ENCODE measurements at places on chromosomes 7 and 10.

- H3K27me3 ChIP-seq: no peaks in the 10 kb centered on the region
- no peaks in the 10 kb centered on the region for H3K36me3 ChIP-seq
- H3K27ac ChIP-seq: no peak overlapping the region
- no peak for DNase-seq
Measured at GRCh38 chr10:101189461-101190401, 39.5 kb downstream of the LBX1 start.

DNA sequence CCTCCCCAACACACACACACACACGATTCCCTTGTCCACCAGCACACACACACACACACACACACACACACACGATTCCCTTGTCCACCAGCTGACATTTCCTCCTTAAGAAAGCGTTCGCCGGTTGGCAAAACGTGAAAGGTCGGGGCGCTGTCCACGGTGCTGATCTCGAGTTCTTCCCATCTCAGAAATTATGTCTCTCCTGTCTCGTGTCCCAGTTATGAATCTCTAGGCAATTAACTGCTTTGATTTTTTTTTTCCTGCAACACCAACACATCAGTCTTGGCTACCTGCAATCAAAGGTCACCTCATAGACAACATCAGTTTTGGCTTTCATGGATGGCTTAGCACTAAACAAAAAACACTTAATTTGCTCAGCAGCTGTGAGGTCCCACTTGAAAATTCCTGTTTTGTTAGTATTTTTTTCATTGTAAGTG lies 1.9 kb downstream of the INA start:
- H3K4me1 ChIP-seq: no peaks in the 10 kb centered on the region
- H3K27me3 ChIP-seq: no peaks in the 10 kb centered on the region
- H3K27ac ChIP-seq: no peak overlapping the region

DNA sequence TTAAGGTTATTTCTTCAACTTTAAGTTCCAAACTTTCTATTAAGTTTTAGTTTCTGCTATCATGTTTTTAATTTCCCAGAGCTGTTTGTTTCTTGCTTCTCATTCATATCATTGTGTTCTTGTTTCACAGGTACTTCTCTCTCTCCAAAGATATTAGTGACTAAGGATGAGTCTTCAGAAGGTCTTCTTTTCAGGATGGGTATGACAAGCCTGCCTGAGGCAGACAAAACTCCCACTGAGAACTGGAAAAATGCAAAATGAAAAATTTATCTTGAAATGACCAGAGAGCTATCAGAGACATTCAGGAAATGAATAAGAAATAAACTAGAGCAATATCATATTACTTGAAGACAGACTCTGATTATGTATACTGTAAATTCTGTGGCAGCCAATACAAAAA lies 110.8 kb upstream of the EGFR start:
- H3K4me1 ChIP-seq: no peaks in the 10 kb centered on the region
- no peaks in the 10 kb centered on the region for H3K27me3 ChIP-seq
- no peak overlapping the region for H3K27ac ChIP-seq
- no peaks in the 10 kb centered on the region for H3K36me3 ChIP-seq
- H3K4me3 ChIP-seq: no peak overlapping the region
- no peak for DNase-seq

DNA sequence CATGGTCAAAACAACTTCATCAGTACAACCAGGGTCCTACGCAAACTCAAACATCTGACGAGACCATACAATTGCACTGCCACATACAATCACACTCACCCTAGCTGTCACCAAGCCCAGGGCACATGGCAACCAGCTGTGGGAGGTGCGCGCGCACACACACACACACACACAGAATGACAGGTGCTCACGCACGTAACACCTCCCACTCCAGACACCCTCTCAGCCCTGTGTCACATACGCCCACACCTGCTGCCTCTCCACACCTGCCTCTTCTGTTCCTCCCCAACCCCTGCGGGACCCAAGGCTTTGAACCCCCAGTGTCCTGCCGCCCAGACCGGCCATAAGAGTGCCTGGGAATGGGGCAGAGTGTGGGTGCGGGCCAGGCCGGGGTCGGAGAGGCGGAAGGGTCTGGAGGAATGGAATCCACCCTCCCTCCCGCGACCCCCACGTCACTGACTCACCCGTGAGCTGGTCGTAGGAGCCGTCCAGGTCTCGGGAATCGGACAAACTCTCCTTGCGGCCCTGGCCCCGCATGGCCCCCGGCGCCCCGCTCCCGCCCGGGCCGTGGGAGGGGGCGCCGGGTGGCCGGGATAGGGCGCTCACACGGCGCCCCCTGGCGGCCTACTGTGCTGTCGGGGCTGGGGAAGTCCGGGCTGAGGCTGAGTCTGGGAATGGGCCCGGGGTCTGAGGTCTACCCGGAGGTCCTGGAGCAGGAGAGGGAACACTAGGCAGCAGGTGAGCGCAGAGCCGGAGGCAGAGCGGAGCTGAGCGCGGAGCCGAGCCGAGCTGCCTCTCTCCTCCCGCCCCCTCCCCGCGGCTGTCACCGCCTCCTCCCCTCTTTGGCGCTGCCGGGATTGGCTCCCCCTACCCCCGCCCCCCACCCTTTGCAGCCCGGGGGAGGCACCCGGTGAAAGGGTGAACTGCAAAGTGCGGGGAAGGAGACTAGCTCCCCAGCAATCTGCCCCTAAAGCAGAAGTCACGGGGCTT lies at the start of gene KCNIP2:
Gene KCNIP2, minus strand, starts transcription at position 769 of the 990 bp plus-strand sequence. Its CDS starts 232 bp downstream, at position 537.
- no peaks in the 10 kb centered on the region for H3K27me3 ChIP-seq
- DNase-seq: no peak
- H3K36me3 ChIP-seq: 0 out of 2 replicates have a peak, but pooled peaks cover 6% of the 10 kb centered on the region
- H3K4me3 ChIP-seq: peak within 1 kb of the TSS; percentile 42

DNA sequence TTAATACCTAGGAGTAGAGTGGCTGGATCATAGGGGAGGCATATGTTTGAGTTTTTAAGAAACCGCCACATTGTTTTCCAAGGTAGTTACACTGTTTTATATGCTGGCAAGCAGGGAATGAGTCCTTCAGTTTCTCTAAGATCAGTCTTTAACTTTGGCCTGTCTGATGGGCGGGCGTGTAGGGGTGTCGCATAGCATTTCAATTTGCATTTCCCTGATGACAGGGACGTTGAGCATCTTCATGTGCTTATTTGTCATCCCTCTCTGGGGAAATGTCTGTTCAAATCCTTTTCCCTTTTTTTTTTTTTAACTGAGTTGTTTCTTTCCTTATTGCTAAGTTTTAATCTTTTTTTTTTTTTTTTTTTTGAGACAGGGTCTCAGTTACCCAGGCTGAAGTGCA lies 9.8 kb downstream of the MTG1 start:
- H3K4me3 ChIP-seq: no peak overlapping the region
- peaks cover 11% of the 10 kb centered on the region for H3K36me3 ChIP-seq
- DNase-seq: no peak
- H3K27me3 ChIP-seq: no peaks in the 10 kb centered on the region
- H3K4me1 ChIP-seq: peaks cover 36% of the 10 kb centered on the region
- H3K27ac ChIP-seq: no peak overlapping the region

- H3K36me3 ChIP-seq: no peaks in the 10 kb centered on the region
- peak overlapping the region; percentile 58 for H3K27ac ChIP-seq
- H3K4me1 ChIP-seq: peaks cover 12% of the 10 kb centered on the region
- no peaks in the 10 kb centered on the region for H3K27me3 ChIP-seq
- no peak overlapping the region for H3K4me3 ChIP-seq
Measured at GRCh38 chr10:7507887-7508726, 97.3 kb upstream of the SFMBT2 start.

GRCh38 chr10:102457591-102458150 lies 6.3 kb upstream of the C10orf95 start:
- H3K4me3 ChIP-seq: no peak overlapping the region
- H3K4me1 ChIP-seq: peaks cover 20% of the 10 kb centered on the region
- no peak overlapping the region for H3K27ac ChIP-seq
- no peaks in the 10 kb centered on the region for H3K27me3 ChIP-seq
- no peak for DNase-seq
- no peaks in the 10 kb centered on the region for H3K36me3 ChIP-seq

DNA sequence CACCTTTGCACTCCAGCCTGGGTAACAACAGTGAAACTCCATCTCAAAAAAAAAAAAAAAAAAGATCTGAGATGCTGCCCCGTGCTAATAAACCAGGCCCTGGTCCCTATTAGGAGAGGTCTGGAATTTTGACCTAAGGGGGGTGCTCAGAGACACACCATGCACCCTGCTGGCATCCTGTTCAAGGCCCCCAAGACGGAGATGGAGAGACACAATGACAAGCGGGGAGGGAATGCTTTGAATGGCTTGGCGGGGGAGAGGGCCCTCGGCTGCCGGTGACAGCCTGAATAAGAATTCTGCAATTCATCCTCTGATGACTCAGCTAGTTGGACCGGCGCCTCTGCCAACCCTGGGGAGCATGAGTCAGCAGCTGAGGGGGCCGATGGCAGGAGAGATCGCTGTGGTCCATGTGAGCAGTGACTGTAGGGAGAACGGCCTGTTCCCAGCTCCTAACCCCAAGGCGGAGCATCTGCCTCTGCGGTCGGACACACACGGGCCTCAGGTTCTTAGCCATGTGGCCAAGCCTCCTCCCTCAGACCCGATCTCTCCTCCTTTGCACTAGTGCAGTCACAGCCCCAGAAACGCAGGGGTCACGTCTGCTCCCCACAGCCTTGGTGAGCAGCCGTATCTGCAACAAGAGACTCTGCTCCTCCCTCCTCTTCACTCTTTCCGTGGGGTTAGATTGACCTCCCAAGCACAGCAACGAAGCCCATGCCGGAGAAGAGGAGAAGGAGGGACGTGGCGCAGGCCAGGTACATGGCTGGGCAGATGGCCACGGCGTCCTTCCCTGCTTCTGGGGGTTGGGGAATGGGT lies 14.9 kb downstream of the TRIM56 start:
- H3K36me3 ChIP-seq: no peaks in the 10 kb centered on the region
- no peaks in the 10 kb centered on the region for H3K27me3 ChIP-seq
- H3K27ac ChIP-seq: no peak overlapping the region
- H3K4me1 ChIP-seq: no peaks in the 10 kb centered on the region
- H3K4me3 ChIP-seq: no peak overlapping the region
- DNase-seq: no peak
